ENCODE measurements at places on chromosomes 1 and 21.
A peak's percentile ranks its signal among the peaks of the same experiment; 100 is the strongest.

- DNase-seq = no peak
Observed at GRCh38 chr1:154735061-154735803, 127.2 kb upstream of the ADAR start.

DNA sequence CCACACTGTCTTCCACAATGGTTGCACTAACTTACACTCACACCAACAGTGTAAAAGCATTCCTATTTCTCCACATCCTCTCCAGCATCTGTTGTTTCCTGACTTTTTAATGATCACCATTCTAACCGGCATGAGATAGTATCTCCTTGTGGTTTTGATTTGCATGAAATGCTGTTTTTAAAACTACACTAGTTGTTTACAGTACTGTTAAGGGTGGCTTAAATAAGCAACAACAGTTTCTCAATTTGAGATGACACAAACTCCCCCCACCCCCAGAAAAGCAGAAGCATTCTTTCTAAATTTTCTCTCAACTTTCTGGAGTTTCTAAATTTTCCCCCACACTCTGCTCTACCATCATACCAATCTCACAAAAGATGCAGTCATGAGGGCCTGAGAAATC, 7.1 kb upstream of the SLAMF7 start:
- no peak for DNase-seq

DNA sequence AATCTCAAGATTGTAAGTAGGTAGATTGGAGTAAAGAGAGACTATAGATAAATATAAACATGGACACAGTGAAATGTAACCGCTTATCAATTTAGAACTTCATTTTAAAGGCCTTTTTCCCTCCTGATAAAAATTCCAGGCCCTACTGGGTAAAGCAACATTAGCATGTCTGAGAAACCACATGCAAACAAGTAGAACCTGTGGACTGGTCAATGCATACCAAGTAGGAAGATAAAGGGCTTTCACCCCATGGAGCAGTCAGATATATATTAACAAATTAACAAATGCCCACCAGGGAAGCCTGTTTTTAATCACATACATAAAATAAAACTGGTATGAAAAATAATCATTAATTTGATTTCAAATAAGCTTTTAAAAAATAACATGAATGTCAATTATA, 8.1 kb downstream of the DPH5 start:
- no peak for DNase-seq

- peak; percentile 58 for DNase-seq
Observed at GRCh38 chr1:43367026-43367903, 546 bp downstream of the ELOVL1 start.

- DNase-seq = no peak
Observed at GRCh38 chr1:192463661-192464060, 111.9 kb upstream of the RGS1 start.

- DNase-seq = no peak
Observed at GRCh38 chr1:211739671-211740411, 64.4 kb upstream of the NEK2 start.

GRCh38 chr1:112021263-112021662, 31.8 kb upstream of the KCND3 start:
- no peak for DNase-seq

- DNase-seq = no peak
Observed at GRCh38 chr1:232687304-232687703, 57.4 kb upstream of the SIPA1L2 start.

DNA sequence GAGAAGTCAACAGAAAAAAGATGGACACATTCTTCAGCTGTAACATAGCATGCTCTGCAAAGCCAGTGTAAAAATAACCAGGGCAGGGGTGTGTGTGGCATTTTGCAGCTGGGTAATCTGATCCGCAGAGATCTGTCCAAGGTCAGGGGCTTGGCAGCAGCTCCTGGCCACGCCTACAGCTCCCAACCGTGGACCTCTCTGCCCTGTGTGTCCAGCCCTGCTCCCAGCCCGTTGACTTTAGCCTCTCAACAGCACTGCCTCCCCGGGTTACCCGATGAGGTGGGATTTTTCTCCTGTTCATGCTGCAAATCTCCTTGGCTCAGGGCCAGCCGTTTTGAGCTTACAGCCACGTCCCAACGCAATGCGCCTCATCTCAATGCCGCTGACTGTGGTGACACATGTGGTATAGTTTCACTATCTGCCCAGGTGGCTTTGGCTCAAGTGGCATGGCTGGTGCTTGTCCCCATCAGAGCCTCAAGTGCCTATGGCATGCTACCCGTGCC, 68.1 kb downstream of the VWA5B1 start:
- DNase-seq = no peak

- DNase-seq = no peak
Observed at GRCh38 chr1:163202833-163203451, at the start of gene RGS5. TSS of gene RGS5 (minus strand) at chr1:163202916. CDS start at chr1:163202835, 81 bp downstream.

DNA sequence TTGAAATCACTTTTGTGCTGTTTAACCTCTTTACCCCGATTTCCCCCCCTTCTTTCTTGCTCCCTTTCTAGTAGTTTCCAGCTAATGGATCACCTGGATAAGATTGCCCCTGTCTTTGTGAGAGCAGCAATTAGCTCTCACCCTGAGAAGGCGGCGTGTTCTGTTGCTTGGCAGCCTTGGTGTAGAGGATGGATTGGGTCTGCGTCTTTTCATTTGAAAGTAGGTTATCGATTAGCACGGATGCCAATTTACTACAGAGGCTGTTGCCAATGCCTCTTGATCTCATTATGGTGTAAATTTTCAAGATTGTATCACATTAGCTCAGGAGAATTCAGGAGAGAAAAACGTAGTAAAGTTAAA, 26.4 kb downstream of the KIF26B start:
- no peak for DNase-seq

- peak; percentile 63 for DNase-seq
Observed at GRCh38 chr1:164558461-164559341, at the start of gene PBX1. TSS of gene PBX1 (plus strand) at chr1:164559184.

Measured in activated naive CD4-positive, alpha-beta T cell treated with anti-CD3 and anti-CD28 coated beads, Interleukin-2, amount 50 U/mL, for 16 hours (primary cell).